WTC11 (cell line): ENCODE measurements at places on chromosomes 13 and 19.

- H3K4me3 ChIP-seq, result peak overlapping the region; percentile 79
- H3K36me3 ChIP-seq, result peaks cover 12% of the 10 kb centered on the region
- peaks cover 21% of the 10 kb centered on the region for H3K4me1 ChIP-seq
- H3K27ac ChIP-seq, result peak overlapping the region; percentile 96
- no peaks in the 10 kb centered on the region; the same call in 1 of the 2 replicates for H3K27me3 ChIP-seq
- DNase-seq, result no peak
Measured at GRCh38 chr19:47226426-47227351, 4.3 kb downstream of the BBC3 start.

DNA sequence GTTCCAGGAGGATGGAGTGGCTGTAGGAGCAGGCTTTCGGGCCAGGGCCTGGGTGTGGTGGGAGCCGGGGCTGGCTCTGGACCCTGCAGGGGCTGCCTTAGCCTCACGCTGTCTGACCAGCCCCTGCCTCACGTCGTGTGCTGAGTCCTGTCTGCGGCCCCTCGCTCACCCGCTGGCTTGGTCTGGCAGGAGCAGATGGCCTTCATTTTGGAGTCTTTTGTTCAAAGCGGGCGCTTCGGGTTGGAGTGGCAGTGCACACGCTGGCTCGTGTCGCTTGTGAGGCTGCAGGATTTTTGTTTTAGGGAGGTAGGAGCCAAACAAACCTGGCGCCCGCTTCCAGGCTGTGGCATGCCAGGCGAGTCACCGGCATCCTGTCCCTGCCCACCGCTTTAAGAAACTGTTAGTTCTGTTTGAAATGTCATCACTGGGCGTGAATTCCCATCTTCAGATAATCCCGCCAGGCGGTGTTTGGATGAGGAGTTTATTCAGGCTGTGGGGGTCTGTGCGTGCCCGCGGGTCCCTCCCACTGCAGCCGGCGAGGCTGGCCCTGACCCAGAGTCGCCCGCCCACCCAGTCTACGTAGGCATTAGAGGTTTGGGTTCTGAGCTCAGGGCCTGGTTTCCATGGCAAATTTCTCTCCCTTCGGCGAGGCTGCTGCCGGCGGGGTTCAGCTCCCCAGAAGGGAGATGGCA lies 89.8 kb downstream of the KDM4B start:
- H3K27me3 ChIP-seq, result no peaks in the 10 kb centered on the region
- H3K36me3 ChIP-seq, result peaks cover 31% of the 10 kb centered on the region
- no peak overlapping the region for H3K4me3 ChIP-seq
- no peak for DNase-seq
- H3K4me1 ChIP-seq, result no peaks in the 10 kb centered on the region

- H3K36me3 ChIP-seq, result no peaks in the 10 kb centered on the region
- peaks cover 7% of the 10 kb centered on the region for H3K4me1 ChIP-seq
- H3K27me3 ChIP-seq, result peaks cover 25% of the 10 kb centered on the region
- no peak overlapping the region for H3K27ac ChIP-seq
- DNase-seq, result no peak
Measured at GRCh38 chr13:102771298-102772041, 2.1 kb downstream of the TEX30 start.

DNA sequence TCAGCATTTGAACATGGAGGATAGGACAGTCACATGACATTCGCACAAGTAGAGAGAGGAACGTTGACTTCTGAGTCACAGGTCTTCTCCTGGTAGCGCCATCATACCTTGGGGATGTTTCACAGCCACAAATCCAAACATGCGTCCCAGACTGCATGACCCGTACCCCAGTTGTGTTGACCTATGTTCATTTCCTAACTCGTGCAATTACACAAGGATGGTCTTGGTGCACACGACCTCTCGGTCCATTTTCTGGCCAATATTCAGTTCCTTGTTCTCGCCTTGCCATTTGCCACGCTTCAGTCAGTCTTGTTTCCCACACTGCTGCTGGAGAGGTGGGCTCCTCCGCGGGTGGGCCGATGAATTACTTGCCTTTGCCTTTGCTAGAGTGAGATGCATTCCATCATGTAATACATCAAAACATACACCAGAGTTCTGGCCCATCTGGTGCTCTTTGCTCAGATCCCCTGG lies 87.3 kb downstream of the COL4A2 start:
- DNase-seq, result no peak
- H3K36me3 ChIP-seq, result peaks cover 10% of the 10 kb centered on the region
- no peak overlapping the region for H3K27ac ChIP-seq

DNA sequence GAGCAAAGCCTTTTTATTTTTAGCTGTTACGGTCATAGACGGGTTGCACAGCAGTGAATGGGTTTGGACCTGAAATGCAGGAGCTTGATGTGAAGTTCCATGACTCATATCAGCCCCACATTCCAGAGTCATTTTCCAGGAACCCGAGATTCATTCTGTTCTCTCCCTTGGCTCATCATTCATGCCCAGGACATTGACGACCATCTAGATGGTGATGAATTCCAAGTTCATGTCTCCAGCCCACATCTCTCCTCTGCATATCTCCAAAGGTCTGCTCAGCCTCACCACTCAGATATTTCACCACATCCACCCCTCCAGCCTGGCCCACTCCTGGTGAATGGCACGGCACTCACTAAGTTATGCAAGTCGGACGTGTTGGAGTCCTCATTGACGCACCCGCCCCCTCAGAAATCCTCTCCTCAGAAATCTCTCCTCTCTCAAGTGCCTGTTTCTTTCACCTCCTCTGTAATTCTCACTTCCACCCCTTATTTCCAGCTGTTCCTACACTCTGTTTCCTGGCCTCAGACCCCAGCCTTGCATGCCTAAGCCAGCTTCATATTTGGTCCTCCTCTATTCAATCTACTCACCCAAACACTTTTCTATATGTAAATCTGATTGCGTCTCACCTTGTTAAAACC lies 83.1 kb downstream of the ALOX5AP start:
- no peak for DNase-seq
- no peak overlapping the region for H3K27ac ChIP-seq
- H3K36me3 ChIP-seq, result no peaks in the 10 kb centered on the region
- H3K4me3 ChIP-seq, result no peak overlapping the region
- no peaks in the 10 kb centered on the region for H3K4me1 ChIP-seq

- no peaks in the 10 kb centered on the region for H3K27me3 ChIP-seq
- H3K4me3 ChIP-seq, result peak overlapping the region; percentile 84
- H3K4me1 ChIP-seq, result peaks cover 14% of the 10 kb centered on the region
- H3K27ac ChIP-seq, result peak overlapping the region; percentile 94
- no peaks in the 10 kb centered on the region; the same call in 1 of the 2 replicates for H3K36me3 ChIP-seq
Measured at GRCh38 chr19:10353793-10354391, 14.5 kb upstream of the ICAM3 start.

GRCh38 chr13:85170372-85170771 lies 628.8 kb downstream of the SLITRK6 start:
- H3K36me3 ChIP-seq, result no peaks in the 10 kb centered on the region
- H3K27ac ChIP-seq, result no peak overlapping the region
- H3K27me3 ChIP-seq, result no peaks in the 10 kb centered on the region
- H3K4me1 ChIP-seq, result no peaks in the 10 kb centered on the region
- DNase-seq, result no peak

GRCh38 chr19:51076631-51077213 lies 6.0 kb downstream of the KLK14 start:
- peaks cover 13% of the 10 kb centered on the region for H3K4me1 ChIP-seq
- peaks cover 10% of the 10 kb centered on the region for H3K36me3 ChIP-seq
- H3K4me3 ChIP-seq, result no peak overlapping the region
- DNase-seq, result no peak

DNA sequence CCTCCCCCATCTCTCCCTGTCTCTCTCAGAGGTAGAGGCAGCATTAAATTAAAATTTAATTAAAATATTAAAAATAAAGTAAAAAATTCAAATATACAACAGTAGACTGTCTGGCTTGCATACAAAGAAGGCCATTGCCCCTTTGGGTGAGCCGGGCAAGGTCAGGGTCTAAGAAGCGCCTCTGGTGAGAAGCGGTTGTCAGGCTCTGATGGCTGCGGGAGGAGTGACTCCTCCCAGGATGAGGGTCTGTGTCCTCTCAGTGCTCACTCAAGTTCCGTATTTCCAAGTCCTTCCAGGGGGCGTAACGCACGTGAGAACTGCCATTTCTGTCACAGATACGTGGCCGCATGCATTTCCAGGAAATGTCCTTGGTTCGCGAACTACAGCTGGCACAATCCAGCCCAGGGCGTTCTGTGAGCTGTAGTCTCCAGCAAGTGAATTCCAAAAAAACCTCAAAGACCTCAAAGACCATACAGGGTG lies 737 bp upstream of the ZNF181 start:
- H3K36me3 ChIP-seq, result no peaks in the 10 kb centered on the region
- peak; percentile 36 for DNase-seq
- H3K4me1 ChIP-seq, result peaks cover 12% of the 10 kb centered on the region
- H3K27ac ChIP-seq, result peak overlapping the region; percentile 99

GRCh38 chr13:27860743-27861142 lies 59.1 kb upstream of the PDX1 start:
- H3K4me3 ChIP-seq, result no peak overlapping the region
- H3K27me3 ChIP-seq, result peaks cover 2% of the 10 kb centered on the region; the same call in 1 of the 2 replicates
- H3K27ac ChIP-seq, result no peak overlapping the region
- H3K36me3 ChIP-seq, result no peaks in the 10 kb centered on the region
- no peak for DNase-seq

GRCh38 chr19:948842-949496 lies 23.1 kb downstream of the ARID3A start:
- no peaks in the 10 kb centered on the region for H3K36me3 ChIP-seq
- H3K27ac ChIP-seq, result no peak overlapping the region
- H3K27me3 ChIP-seq, result no peaks in the 10 kb centered on the region
- H3K4me3 ChIP-seq, result no peak overlapping the region
- H3K4me1 ChIP-seq, result peaks cover 9% of the 10 kb centered on the region
- no peak for DNase-seq

DNA sequence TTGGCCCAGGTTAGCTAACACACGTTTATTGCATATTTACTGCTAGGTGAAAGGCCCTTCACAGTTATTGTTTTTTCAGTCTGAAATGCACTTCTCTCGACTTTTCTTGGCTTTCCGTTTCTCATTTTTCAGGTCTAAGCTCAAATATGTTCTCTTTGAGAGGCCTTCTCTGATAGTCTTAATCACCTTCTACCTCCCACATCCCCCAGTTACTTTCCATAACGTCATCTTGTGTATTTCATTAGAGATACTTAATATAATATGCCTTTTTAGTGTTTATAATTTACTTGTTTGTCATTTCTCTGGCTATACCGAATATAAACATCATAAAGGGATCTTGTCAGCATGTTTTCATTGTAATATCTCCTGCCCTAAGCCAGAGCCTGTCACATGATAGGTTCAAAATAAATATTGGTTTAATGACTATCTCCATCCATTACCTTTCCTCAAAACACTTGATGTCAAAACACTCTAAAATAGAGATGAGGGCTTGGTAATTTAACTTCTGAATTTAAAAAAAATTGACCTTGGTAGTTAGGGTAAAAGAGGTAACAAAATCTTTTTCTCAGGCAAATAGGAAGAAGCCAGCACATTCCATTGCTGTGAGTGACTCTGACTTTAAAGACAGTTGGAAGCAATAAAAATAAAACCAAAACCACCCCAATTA lies 168.6 kb upstream of the RFC3 start:
- no peaks in the 10 kb centered on the region for H3K27me3 ChIP-seq
- no peak overlapping the region for H3K4me3 ChIP-seq
- no peaks in the 10 kb centered on the region for H3K36me3 ChIP-seq
- no peaks in the 10 kb centered on the region for H3K4me1 ChIP-seq
- DNase-seq, result no peak

GRCh38 chr13:111232191-111232590 lies 88.3 kb upstream of the TEX29 start:
- H3K4me3 ChIP-seq, result no peak overlapping the region
- peaks cover 19% of the 10 kb centered on the region for H3K4me1 ChIP-seq
- DNase-seq, result no peak
- no peaks in the 10 kb centered on the region for H3K27me3 ChIP-seq

GRCh38 chr19:50909240-50910070 lies 1.7 kb downstream of the KLK4 start:
- H3K27ac ChIP-seq, result peak overlapping the region; percentile 36; the same call in 1 of the 2 replicates
- no peaks in the 10 kb centered on the region for H3K36me3 ChIP-seq
- H3K4me1 ChIP-seq, result peaks cover 20% of the 10 kb centered on the region

DNA sequence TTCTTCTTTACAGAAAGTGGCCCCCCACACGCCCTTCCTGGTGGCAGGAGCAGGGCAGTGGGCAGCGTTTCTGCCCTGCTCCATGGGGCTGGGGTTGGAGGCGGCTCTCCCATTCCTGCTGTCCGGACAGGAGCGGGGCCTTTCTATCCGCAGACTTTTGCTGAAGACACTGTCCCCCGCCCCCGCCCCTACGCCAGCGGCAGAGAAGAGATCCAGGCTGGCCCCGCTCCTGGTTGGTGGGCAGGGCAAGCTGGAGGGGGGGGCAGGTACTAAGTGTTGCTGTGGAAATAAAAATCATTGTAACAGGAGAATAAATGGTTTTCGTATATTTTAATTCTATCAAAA lies 81.7 kb downstream of the ZNF429 start:
- peaks cover 42% of the 10 kb centered on the region for H3K27me3 ChIP-seq
- DNase-seq, result no peak
- H3K27ac ChIP-seq, result no peak overlapping the region
- peaks cover 44% of the 10 kb centered on the region for H3K36me3 ChIP-seq

DNA sequence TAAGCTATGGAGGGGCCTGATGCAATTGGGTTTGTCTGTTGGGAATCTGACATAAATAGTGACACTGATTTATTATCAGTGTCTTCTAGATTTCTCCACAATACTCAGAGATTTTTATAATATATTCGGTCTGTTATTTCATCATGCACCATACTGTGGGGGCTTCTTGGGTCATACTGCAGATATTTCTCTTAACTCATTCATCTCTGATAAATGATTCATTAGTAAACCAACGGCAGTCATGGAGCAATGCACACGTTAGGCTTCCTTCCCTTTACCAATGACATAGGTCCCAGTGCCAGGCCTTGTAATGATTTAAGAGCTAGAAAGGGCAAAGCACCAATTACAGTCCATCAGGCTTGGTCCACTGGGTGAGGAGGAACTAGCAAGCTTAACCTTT lies 53.6 kb downstream of the FAM216B start:
- no peak overlapping the region for H3K4me3 ChIP-seq
- no peaks in the 10 kb centered on the region for H3K27me3 ChIP-seq
- H3K4me1 ChIP-seq, result peaks cover 14% of the 10 kb centered on the region
- no peak for DNase-seq
- H3K27ac ChIP-seq, result no peak overlapping the region
- H3K36me3 ChIP-seq, result peaks cover 4% of the 10 kb centered on the region

DNA sequence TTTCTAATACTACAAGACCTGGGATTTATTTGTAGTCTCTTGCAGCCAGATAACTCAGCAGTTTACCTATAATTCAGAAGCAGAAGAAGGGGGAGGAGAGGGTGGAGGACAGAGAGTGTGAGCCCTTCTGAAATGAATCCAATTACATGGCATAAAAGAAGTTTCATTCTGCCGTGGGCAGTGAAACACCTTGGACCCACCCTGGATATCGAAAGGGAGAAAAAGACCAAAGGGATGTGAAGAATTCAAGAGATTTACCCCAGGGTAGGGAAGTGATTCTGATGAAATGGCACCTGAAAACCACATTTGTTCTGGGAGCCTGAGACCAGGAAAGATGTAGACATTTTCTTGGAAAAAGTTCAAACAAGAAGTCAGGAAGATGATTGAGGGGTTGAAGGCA lies 140.9 kb downstream of the NDFIP2 start:
- no peak overlapping the region for H3K4me3 ChIP-seq
- no peak for DNase-seq
- no peaks in the 10 kb centered on the region for H3K36me3 ChIP-seq
- peaks cover 7% of the 10 kb centered on the region; the same call in 1 of the 2 replicates for H3K4me1 ChIP-seq
- no peaks in the 10 kb centered on the region; the same call in none of the 2 replicates for H3K27me3 ChIP-seq
- H3K27ac ChIP-seq, result no peak overlapping the region
